ENCODE measurements at places on chromosomes 12 and 14. TPM values are rescaled to one million over a fixed set of nuclear protein-coding genes. Genes with fewer than 3 reads are reported as not detected.

DIO3 gene
- total RNA-seq, result not detected

DNA sequence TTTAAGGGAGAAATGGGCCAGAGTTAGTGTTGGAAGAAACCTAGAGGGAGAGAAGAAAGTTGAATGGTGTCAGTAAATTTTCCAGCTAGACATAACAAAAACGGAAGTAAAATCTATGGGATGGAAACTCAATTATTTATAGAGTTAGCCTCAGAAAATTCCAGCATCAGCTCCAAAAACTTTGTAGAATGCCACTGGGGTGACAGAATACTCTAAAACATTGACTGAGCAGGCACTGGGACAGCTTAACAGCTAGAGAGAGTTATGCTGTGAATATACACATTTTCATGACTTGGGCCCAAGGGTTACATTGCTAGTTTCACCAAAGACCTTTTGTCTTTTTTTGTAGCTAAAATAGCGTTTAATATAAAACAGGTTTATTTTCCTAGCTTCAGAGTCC lies 226.3 kb downstream of the PHLDA1 start:
- DNase-seq, result no peak

A2ML1 gene
- not detected for total RNA-seq

GRCh38 chr12:72037006-72037795 lies 98.6 kb downstream of the TPH2 start:
- DNase-seq, result no peak

HNF1A gene
- total RNA-seq, result 8.7 TPM

TTC6 gene
- total RNA-seq, result not detected

GRCh38 chr14:68144051-68144681 lies 324.6 kb downstream of the RAD51B start:
- no peak for DNase-seq

DNA sequence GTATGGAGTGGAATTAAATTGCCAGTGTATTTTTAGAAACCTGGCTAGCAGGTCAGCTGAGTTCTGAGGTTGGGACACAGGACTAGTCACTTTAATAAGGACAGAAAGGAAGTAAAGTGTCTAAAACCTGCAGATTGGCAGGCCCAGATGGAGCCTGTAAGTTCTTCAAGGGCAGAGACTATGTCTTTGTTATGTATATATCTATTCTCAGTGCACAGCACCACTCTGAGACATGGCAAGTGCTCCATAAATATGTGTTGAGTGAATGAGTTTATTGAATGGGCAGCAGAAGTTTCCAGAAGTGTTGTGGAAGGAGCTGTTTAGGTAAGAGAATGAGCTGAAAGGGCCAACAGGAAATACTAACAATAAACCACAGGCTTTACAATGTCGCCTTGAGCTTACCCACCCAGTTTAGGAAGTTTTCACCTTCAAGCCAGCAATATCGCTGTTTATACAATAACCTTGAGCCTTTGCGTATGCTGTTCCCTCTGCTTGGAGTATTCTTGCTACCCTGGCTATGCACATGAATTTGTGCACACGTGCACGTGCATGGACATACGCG lies 109.5 kb upstream of the TMPO start:
- DNase-seq, result no peak

GRCh38 chr14:71524320-71524982 lies 407.8 kb upstream of the RGS6 start:
- no peak for DNase-seq

GRCh38 chr12:79547735-79548609 lies 142.8 kb downstream of the PAWR start:
- DNase-seq, result no peak

DNA sequence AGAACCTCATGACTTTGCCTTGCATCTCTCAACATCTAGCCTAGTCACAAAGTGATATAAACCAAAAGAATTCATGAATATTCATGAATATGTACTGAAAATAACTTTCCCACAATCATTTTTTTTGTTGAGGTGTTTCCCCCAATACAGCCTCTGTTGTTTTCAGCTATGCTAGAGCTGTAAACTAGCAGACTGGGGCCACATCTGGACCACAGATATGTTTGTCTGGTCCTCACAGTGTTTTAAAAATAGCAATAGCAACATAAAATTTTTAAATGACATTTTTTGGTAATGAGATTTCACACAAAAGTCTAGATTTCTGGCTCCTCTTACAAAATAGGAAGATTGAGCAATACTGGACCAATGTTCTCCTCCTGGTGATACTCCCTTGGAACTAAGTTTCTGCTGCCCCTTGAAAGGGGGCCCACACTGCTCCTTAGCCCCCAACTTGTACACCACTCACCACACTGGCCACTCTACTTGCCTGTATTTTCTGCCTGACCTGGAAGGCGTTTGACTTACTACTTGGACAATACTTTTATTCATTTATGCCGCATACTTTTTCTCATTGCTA lies 81.2 kb downstream of the BMP4 start:
- no peak for DNase-seq

DNA sequence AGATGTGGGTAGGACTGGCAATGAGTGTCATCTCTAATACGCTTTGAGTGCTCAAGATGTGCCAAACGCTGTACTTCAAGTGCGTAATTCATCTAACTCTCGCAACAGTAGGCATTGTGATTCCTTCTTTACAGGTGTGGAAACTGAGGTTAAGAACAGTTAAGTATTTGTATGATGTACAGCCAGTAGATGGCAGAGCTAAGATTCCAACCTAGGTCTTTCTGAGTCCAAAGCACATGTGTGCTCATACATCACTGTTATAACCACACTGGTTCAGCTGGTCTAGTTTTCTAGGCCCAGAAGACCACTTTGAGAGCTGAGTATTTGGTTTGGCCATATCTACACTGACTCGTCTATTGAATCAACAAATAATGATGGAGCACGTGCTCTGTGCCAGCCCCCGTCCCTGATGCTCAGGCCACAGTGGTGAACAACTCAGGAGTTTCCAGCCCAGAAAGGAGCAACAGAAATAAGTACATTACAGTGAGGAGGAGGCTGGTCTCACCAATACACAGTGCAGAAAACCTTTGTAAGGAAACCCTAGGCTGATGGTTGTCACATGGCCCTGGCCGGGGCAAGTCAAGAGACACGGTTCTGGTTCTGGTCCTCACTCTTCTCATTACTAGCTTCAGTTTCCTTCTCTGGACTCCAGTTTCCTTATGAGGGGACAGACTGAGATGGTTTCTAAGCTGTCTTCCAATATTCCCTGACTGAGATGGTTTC lies 69.3 kb upstream of the SCN8A start:
- DNase-seq, result no peak

- DNase-seq, result no peak
These were observed 462.4 kb upstream of the RGS6 start for GRCh38 chr14:71469643-71470335.

DNA sequence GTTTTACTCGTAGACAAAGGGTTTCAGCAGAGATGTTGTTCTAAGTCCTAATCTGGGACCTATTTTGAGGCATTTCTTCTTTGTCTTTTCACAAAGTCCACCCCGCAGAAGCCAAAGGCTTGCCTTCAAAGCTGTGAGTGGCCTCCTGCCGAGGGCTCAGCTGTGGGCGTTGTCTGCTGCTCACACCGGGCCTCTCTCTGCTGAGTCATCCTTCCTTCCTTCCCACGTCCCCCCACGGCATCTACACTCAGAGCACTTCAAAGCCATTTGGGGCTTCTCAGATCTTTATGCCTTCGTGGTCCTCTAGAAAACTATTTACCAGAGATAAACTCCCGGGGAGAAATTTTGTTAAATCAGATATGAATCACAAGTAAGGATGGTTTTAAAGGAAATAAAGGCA lies 115.9 kb upstream of the TMPO start:
- DNase-seq, result peak; percentile 64

- no peak for DNase-seq
These were observed 24.7 kb upstream of the ANO6 start for GRCh38 chr12:45191239-45191638.

DNA sequence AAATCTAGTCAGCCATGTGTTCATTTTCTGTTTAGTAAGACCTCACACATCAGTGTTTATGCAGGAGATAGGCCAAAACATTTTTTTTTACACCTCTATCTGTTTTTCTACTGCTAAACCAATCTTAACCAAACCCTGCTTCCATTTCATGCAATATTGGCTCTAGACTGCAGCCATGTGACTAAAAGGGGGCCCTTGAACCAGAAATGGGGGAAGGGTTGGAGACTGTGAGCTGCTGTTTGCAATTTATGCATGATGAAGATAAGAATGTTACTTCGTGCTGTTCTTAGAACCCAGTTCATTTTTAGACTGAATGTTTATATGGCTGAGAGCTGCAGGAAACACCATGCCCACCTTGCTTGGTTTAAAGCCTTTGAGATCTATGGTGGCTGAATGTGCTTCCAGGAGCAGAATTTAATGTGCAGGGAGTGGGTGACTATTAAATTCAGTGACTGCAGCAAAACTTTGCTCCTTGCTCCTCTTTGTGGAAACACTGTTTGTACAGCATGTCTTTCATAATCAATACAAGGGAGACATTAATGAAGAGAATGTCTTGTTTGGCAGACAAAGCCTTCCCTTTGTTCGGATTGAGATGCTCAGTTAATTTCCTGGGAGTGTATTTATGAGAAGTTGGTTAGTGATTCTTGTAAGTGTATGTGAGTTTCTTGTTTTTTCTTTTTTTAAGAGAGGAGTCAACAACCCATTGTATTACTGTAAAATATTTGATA lies 53.6 kb downstream of the CHST11 start:
- DNase-seq, result no peak

- no peak for DNase-seq
These were observed 256.9 kb downstream of the RAD51B start for GRCh38 chr14:68076451-68076850.

DNA sequence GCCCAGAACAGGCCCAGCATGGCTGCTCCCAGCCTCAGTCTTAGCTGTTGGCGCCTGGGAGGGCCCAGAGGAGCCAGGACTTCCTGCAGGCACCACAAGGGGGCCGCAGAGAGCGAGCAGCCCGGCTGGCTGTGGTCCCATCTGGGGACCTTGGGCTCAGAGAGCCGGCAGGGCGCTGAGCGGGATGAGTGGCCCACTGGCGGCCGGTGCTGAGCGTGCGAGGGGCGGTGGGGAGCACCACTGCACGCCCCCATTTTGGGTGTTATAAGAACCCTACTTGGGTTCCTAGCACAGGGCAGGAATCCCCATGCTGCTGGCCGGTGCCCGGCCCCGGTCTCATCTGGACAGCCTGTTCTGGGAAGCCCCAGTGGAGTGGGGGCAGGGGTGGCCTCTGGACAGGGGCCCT lies 25.9 kb upstream of the CRIP2 start:
- DNase-seq, result no peak

DNA sequence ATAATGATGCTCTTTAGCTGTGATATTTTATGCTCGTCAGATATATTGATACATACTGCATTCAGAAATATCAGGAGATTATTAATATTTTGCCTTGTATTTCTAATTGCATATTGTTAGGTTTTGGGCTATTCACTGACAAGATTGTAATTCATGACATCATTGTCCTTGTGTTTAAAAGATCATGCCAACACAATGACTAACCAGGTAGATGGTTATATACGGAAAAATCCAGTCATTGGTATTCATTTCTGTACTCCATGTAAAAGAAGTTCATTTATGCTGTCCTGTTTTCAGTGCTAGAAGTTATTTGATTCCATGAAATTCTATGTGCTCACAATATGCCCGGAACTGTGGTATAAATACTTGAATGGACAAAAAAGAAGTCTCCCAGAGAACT lies 107.5 kb downstream of the KITLG start:
- no peak for DNase-seq

FOXM1 gene
- 30.1 TPM for total RNA-seq

- DNase-seq, result no peak
These were observed 53.7 kb downstream of the SOX5 start for GRCh38 chr12:23895792-23896218.

DNA sequence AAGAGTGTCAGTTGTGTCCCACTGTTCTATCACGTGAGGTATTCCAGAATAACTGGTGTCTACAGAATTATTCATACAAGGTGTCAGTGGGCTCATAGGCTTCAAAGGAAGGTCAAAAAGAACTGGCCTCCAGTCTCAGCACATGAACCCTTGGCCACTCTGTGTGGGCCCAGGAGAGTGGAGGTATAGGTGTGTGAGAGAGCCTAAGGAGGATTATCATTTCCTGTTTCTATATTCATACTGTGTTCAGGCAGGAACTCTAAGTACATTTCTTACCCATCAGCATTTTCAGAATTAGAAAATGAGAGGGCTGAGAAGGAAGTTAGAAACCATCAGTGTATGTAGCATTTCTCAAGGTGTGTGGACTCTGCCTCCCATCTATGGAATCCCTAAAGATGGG lies 87.0 kb downstream of the BTG1 start:
- DNase-seq, result no peak

LALBA gene
- not detected for total RNA-seq

ENO2 gene
- 127 TPM for total RNA-seq

DNA sequence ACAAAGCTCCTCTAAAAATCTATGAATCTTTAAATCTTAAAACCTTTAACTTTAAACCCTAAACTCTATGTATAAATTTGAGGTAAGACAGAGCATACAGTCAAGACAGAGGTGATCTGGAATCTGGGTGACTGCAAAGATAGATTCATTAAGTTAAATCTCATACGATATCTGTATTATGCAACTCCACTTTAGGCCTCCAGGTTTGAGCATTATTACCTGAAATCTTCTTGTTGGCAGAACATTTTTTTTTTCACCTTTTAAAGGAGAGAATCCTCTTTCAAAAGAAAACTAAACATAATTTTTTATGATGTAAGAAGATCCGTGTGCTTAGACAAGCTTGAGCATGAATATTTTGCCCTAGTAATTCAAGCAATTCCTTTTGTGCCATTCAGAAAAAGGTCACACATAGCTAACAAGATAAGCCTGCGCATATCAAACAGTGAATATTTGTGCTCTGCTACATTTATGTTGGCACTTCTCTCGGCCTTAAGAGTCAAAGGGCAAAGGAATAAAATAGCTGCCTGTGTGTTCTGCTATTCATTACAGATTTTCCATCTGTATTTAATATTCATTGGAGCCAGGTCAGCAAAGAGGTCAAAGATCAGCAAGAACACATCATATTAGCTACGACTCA lies 163.3 kb downstream of the TMTC3 start:
- DNase-seq, result no peak

DNA sequence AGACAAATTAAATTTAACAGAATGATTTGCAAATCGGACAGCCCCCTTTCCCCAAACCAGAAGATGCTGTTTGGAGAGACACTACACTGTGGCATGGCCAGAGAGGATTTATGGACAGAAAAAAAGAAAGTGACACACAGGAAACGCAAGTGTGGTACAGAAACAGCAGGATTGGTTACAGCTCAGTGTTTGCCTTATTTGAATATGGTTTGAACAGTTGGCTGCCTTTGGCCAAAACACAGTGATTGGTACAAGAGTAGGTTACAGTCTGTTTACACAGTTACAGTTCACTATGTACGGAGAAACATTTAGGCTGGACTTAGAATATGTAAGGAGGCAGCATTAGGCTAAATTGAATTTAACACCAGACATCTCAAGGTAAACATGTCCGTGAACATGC lies 335.3 kb downstream of the NPAS3 start:
- no peak for DNase-seq

- DNase-seq, result no peak
These were observed 62.7 kb downstream of the RBM19 start for GRCh38 chr12:113903381-113903863.

- DNase-seq, result no peak
These were observed 47.2 kb downstream of the MYO1H start for GRCh38 chr12:109394891-109395290.

SLC24A4 gene
- not detected for total RNA-seq

Data from Caki2 (cell line).